Fibroblast of pulmonary artery (primary cell): ENCODE measurements at places on chromosomes 7 and 10.

GRCh38 chr10:133131734-133132472 lies 28.1 kb upstream of the KNDC1 start:
- no peak for DNase-seq

- peak; percentile 97 for DNase-seq
Observed at GRCh38 chr10:80199828-80200227, 5.5 kb downstream of the ANXA11 start.

GRCh38 chr7:29146057-29146706 lies at the start of gene CPVL:
TSS of gene CPVL (minus strand) at chr7:29146537. CDS start at chr7:29121061, 25,476 bp downstream.
- no peak for DNase-seq

DNA sequence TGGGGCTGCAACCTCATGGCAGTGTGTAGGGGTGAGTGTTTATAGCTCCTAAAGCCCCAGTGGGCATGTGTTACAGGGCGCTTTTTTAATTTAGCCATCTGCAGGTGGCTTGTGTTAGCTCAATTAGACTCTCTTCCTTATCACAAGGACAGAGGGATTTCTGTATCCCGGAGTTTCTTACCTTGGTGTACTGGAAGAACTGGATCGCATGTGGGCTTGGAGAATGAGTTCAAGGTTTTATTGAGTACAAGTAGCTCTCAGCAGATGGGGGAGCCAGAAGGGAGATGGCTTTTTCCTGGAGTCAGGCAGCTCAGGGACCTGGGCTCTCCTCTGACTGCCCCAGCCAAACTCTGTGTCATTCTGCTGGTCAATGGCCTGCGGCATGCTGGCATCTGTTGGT lies 153.5 kb upstream of the C7orf33 start:
- DNase-seq, result no peak

GRCh38 chr10:24912215-24912614 lies 40.2 kb downstream of the PRTFDC1 start:
- DNase-seq, result peak; percentile 64

GRCh38 chr7:127514499-127514898 lies 70.9 kb downstream of the GCC1 start:
- peak; percentile 65 for DNase-seq

DNA sequence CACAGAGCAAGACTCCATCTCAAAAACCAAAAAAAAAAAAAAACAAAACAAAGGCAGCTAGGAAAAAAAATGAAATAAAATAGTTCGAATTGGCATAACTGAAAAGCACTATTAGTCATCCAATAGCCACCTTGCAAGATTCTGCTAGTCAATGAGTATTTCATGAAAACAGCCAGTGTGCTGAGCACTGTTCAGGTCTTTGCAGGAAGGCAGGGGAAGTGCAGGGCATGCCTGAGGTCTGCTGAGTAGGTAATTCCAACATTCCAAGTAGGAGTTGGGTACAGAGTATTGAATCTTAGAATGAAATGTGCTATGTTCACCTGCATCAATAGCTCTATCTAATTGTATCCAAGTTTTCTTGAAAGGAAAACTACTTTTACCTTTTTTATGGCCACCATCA lies 22.9 kb downstream of the ABRAXAS2 start:
- no peak for DNase-seq

DNA sequence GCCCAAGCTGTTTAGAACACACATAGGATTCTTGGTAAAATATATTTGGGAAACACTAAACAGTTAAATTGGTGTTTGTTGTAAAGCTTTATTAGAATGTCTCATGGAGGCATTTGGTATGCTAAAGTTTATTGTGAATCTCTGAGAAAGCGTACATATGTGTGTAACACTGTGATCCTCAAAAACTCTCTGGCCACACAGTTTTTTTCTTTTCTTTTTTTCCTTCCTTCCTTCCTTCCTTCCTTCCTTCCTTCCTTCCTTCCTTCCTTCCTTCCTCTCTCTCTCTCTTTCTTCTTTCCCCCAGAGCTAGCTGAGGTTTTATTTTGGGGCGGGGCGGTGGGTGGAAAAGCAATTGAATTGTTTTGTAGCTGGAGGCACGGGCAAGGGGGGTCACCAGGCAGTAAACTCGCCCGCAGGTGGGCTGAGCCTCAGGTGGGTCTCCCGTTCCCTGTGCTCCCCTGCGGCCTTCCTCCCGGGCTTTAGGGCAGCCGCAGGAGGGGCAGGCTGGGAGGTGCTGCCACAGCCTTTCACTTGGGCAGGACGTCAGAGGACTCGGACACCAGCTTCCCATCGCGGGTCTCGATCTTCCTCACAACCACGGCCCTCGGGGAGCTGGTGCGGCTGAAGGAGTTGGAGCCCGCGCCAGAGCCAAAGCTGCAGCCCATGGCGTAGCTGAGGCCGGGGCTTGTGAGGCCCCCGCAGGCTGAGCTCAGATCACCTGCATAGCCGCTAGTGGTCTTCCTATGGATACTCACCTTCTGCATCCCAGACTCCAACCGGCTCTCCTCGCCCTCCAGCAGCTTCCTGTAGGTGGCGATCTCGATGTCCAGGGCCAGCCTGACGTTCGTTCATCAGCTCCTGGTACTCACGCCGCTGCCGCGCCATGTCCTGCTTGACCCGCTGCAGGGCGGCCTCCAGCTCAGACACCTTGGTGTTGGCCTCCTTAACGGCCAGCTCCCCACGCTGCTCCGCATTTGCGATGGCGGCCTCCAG lies 459.0 kb downstream of the GATA3 start:
- no peak for DNase-seq

- no peak for DNase-seq
Observed at GRCh38 chr10:64518456-64518855, 997.3 kb downstream of the REEP3 start.

DNA sequence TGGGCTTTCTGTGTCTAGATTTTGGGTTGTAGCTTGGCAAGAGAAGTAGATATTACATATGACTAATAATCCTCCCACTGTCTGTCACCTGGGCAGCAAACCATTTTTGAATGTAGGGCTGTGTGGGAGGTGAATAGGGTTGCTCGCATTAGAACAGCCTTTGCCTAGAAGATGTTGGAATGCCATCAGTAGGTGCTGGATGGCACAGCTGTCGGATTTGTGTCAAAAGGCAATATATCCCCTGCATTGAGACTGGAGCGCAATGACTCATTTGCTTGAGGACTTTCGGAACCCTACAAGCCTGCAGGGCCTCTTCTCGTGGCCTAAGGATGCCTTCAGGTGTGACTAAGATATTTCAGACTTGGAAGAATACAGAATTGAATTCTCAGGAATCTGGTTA lies 323.8 kb downstream of the GPR158 start:
- DNase-seq, result peak; percentile 20

DNA sequence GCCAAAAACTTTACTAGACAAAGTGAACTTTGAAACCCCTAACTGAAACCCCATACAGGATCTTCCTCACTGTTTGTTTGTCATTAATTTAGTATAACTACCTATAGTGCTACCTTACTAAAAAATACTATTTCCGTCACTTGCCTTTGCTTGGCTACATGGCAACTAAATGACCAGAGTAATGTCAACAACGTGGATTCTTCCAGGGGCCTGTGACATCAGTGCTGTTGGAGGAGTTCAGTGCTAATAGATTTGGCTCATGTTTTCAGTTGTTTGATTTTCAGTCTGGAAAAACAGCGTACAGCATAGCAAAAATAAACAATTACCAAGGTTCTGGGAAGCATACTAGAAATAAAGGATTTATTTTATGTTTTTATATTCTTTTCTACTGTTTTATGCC lies 3.0 kb upstream of the ASB15 start:
- no peak for DNase-seq

- no peak for DNase-seq
Observed at GRCh38 chr10:1200866-1201807, 145.0 kb downstream of the WDR37 start.

GRCh38 chr10:129660569-129660968 lies 193.5 kb downstream of the MGMT start:
- DNase-seq, result no peak

DNA sequence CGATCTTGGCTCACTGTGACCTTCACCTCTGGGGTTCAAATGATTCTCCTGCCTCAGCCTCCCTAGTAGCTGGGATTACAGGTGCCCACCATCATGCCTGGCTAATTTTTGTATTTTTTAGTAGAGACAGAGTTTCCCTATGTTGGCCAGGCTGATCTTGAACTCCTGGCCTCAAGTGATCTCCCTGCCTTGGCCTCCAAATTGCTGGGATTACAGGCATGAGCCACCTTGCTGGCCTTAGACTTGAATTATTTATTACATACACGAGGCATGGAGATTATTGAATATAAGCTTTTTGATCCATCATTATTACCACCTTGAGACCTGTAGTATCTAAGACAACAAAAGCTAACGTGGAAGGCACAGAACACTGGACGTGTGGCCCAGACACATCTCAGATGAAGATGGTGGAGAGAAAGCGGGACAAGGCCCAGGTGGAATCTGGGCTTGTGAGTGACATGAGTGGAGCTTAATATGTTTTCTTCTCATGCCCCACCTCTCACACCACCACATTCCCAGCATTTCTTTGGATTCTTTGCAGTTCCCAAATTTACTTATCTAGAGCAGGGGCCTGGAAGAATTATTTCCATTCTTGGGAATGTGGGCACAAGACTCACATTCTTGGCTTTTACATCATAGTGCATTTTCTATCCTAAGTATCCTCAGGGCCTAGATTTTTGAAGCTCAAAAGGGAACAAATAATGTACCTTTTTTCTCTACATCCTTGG lies 76.6 kb downstream of the SUGCT start:
- DNase-seq, result peak; percentile 64

- DNase-seq, result no peak
Observed at GRCh38 chr10:111996103-111996502, 187.5 kb downstream of the GPAM start.

DNA sequence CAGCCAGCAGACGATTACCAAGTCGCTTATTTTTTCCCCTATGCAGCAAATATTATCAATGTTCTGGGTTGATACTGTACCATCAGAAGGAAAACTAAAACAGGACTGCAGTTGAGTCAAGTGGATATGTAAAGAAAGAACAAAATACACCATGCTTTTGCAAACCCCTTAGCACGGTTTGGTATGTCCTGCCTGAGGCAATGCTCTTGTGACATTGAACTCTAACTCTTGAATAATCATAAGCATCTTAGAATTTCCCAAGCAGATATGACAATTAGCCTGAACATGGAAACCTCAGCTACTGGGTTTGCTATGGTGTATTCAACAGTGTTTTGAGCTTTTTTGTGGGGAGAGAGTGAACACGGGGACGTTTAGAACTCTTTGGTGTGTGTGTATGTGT lies 107.4 kb downstream of the ETV1 start:
- DNase-seq, result no peak

DNA sequence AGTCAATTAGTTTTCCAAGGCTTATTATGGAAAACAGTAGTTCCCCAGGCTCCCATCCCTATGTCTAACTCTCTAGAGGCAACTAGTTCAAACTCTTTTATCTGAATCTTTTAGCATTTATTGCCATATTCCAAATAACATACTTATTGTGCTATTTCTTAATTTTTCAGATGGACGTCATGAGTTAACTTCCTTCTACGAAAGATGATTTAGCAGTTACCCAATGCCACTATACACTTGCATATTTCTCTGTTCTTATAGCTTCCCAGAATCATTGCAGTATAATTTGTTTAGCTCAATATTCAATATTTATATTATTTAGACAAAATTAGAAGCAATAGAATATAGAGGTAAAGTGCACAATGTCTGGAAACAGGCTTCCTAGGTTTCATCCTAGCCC lies 52.8 kb downstream of the REEP3 start:
- peak; percentile 26 for DNase-seq

- no peak for DNase-seq
Observed at GRCh38 chr7:140314573-140315480, 83.5 kb downstream of the SLC37A3 start.

DNA sequence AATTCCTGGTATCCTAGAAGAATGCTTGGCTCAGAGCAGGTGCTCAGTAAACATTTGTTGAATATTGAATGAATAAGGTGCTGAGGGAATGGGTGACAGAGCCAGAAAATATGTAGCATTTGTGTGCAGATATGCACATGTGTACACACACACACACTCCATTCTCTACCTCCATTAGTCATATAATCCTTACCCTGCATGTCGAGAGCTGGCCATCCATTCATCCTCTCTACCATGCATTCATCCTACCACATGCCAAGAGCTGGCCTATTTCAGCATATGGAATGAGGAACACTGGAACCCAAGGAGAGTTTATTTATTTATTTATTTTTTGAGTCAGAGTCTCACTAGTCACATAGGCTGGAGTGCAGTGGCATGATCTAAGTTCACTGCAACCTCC lies 284.8 kb downstream of the PLXNA4 start:
- no peak for DNase-seq

DNA sequence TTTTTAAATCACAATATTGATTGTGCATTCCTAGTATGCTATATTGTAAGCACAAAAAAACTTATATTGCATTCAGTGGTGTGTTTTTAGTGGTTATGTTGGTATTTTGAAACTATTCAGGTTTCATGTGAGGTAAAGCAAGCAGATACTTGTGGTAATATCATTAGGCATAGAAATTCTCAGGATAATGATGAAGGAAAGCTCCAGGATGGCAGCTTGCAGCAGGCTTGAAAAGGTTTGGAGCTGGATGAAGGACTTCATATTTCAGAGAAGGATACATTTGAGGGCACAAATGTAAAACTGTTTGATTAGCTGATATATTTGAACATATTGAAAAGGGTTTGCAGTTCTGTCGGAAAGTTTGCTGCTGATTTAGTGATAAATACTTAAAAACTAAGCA lies 17.5 kb downstream of the TRIM24 start:
- DNase-seq, result no peak

DNA sequence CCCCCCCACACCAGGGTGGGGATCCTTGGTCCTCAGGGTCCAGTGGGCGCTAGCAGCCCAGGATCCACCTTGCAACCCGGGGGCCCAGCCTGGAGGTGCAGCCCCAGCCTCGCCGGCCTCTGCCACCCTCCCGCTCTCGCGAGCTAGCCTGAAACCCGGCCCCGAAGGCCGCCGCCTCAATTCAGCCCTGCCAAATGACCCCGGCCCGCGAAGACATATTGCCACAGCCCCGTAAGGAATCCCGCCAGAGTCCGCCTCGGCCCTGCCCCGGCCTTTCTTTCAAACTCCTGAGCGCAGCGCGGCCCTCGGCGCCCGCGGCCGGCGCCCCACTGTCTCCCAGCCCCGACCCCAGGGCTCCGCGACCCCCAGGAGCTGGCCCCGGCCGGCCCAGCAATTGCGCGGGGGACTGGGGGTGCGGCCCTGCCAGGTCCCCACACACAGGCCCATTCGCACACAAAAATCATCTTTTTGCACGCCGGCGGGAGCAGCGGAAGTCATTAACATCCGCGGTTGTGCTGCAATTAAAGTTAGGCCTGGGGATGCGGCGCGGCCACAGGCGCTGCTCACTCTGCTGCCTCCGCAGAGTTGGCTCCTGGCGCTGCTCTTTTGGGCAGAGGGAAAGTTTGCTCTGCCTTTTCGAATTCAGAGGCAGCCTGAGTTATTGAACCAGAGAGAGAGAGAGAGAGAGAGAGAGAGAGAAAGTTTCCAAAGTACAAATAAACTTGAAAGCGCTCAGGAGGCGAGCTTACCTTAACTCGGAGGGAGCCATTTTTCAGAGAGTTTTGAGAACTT lies 4.0 kb downstream of the HOXA5 start:
- no peak for DNase-seq

DNA sequence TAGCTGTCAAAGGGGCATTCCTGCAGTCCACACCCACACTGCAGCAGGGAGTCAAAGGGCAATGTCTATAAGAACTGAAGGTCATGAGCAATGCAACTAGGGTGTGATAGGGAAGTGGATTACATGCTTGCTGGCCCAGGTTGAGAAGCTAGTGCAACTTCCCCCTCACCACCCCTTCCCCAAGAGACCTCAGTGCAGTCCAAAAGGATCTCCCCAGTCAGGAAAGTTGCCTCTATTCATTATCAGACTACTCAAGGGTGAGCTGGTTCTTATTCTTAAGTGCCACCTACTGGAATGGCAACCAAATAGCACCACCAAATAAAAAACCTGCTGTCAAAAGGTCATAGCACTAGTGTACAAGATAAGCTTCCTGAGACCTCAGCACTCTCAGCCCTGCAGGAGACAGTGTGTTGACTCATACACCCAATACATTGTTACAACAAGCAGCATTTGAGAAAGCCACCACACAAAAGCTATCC lies 28.2 kb downstream of the MTERF1 start:
- DNase-seq, result peak; percentile 47
